Sciatic nerve (tissue), 2 donors: ENCODE measurements at places on chromosomes 5 and 9. TPM values are rescaled to one million over a fixed set of nuclear protein-coding genes. Genes with fewer than 3 reads are reported as not detected.

SLC6A18 gene
- not detected for total RNA-seq

DNA sequence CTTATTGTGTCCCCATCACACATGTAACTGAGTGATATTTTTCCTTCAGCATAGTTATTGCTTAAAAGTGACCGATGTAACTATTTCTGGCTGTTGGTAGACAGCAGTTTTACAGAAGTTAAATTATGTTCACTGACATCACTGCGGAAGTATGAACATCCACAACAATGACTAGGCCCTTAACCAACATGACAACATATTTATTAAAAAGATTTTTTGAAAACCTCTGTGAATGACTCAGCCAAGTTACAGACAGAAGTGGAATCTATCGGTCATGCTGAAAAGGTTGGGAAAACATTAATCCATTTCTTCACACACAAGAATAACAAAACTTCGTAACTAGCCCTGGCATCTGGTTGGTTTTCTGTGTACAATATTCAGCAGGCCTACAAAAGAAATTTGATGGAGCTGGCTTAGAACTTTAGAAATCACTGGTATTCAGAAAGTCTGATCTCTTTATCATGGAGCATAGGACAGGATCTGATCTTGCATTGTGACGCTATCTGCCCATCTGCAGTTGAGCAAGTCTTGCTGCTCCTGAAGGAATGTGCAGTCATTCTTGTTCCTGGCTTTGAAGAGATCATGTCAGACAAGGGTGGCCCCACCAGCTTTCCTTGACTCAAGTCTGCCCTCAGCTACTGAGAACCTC, 6.5 kb downstream of the GLIS3 start:
- DNase-seq, result no peak

SMIM27 gene
- 15.4 TPM for total RNA-seq

WDR38 gene
- not detected for total RNA-seq

- no peak for DNase-seq
Observed at GRCh38 chr5:32713361-32713769, 2.2 kb downstream of the NPR3 start.

- no peak for DNase-seq
Observed at GRCh38 chr9:75797085-75797580, 93.3 kb upstream of the PCSK5 start.

- no peak for DNase-seq
Observed at GRCh38 chr9:78004478-78005229, 27.0 kb downstream of the GNAQ start.

DDX4 gene
- not detected for total RNA-seq

DNA sequence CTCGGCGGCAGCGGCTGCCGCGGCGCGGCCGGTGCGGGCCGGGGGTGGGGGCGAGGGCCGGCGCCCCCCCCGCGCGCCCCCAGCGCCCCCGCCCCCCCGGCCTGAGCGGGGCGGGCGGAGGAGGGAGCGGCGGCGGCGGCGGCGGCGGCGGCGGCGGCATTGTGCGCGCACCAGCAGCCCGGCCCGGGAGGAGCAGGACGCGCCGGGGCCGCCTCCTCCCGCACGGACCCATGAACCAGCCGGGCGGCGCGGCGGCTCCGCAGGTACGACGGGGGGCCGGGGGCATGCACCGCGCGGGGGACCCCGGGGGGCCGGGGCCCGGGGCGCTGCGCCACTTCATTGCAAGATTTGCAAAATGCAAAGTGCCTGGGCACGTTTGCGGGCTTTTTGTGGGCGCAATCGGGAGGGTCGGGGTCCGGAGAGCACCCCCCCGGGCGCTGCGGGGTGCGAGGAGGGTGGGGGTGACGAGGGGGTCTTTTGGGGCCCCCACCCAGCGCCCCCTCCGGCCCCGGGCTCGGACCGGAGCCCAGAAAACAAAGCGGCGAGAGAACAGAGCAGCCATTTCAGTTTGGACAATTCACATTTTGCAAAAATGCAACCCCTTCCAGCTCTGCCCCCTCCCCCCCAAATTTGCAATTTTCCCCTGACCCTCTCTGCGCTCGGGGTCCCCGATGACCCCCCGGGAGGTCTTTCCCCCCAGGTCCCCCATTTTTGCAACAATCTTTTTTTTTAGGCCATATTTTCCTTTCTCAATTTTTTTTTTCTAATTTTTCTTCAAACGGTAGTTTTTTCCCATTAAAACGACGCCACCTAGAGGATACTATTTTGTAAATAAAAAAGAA, at the start of gene ZNF618:
TSS of gene ZNF618 (plus strand) at position 159 of the 842 bp plus-strand sequence. CDS start at position 231, 72 bp downstream.
- DNase-seq, result peak; percentile 59

DNA sequence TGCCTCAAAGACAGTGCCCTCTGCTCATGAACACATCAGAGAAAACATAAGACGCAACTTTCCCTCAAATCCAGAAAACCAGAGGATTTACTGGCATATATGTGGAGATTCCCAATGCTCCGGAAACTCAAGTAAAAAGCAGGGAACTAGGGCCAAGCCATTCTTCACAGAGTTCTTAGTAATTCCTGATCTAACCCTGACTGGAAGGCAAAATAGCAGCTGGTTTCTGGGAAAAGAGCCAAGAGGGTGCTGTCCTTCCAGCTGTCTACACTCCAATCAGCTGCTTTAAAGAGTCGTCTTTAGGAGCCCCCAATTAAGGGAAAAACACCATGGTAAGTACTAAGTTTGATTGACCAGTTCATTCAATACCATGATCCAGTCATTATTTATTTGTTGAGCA, 49.6 kb downstream of the GNA14 start:
- no peak for DNase-seq

- DNase-seq, result no peak
Observed at GRCh38 chr5:84764227-84764626, 379.5 kb upstream of the EDIL3 start.
